ENCODE measurements at places on chromosomes 16 and 17.

DNA sequence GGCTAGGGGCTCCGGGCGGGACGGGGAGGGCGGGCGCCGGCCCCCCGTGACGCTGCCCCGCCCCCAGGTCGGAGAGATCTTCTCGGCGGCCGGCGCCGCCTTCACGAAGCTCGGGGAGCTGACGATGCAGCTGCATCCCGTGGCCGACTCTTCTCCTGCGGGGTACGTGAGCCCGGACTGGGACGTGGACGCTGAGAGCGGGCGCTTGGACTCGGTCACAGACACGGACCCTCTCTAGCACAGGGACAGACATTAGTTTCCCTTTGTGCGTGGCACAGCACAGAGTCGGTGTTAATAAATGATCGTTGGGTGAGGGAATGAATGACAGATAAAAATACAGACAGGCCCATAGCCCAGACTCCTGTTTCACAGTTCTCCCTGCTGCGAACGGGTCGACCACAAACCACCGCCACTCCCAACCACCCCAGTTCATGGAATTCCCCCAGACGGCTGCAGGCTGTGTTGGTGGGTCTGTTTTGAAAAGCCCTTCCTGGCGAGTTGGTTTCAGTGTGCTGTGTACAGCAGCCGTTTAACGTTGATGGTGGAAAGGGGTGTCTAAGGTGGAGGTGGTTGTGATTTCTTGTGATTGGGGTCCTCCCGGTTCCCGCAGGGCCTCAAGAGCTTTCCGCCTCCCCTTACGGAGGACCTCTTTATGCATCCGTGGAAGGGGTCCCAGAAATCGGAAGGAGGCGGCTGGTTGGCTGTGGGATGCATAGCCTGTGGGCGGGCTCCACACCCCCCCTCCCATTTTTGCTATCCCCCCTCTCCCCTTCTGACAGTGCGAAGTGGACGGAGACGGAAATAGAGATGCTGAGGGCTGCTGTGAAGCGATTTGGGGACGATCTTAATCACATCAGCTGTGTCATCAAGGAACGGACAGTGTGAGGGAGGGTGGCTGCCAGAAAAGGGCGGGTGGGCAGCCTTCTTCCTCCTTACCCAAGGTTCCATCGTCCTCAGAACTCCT, 2.9 kb downstream of the RNASEK start:
- DNase-seq, result peak; percentile 72

- no peak for DNase-seq
Observed at GRCh38 chr16:85777583-85778310, 21.6 kb downstream of the EMC8 start.

GRCh38 chr17:12229335-12229734, 208.7 kb downstream of the MAP2K4 start:
- no peak for DNase-seq

- no peak for DNase-seq
Observed at GRCh38 chr17:43359469-43360110, 39.2 kb upstream of the ARL4D start.

DNA sequence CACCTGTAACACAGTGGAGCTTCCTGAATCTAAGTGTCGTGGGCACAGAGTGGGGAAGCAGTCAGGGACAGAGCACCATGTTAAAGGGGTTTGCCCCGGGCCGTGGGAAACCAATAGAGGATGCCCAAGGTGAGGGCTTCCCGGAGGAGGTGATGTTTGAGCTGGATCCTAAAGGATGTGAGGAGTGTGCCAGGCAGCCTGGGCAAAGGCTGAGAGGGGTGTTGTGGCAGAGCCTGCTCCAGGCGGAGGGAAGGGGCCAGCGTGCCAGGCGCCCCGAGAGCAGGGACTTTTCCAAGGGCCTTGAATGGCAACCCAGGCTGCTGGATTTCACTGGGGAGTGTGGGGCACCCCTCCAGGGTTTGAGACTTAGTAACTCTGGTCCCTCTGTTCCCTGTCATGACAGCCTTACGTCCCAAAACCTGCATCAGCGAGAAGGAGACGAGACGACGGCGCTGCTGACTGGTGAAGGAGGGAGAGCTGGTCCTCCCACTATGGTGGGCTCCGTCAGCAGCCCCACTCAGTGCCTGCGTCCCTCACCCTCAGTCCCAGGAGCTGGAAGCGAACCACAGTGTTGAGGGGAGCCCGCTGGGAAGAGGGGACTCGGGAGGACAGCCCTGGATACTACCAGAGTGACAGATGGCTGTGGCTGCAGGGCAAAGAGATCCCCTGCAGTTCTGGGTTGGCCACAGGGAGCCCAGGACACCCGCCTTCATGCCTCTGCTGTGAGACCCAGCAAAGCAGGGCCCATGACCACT, 228.4 kb downstream of the KATNIP start:
- no peak for DNase-seq

GRCh38 chr16:72164691-72165090, 7.3 kb downstream of the PMFBP1 start:
- no peak for DNase-seq

GRCh38 chr16:84918006-84918909, 93.1 kb downstream of the ZDHHC7 start:
- no peak for DNase-seq

GRCh38 chr16:81071805-81072204, 5.2 kb downstream of the C16orf46 start:
- DNase-seq, result no peak

GRCh38 chr17:45234641-45235415, 13.1 kb downstream of the FMNL1 start:
- DNase-seq, result no peak

DNA sequence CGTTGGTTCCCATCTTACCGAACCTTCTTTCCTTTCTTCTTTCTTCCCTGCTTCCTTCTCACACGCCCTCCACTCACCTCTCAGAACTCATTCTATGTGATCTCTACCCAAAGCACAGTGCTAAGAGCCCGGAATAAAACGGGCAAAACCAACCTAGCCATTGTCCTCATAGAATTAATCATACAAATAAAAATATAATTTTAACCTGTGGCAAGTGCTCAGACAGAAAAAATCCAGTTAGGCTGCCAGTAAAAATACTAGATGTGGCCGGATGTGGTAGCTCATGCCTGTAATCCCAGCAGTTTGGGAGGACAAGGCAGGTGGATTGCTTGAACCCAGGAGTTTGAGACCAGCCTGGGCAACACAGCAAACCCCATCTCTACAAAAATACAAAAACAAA, 27.0 kb downstream of the BMERB1 start:
- DNase-seq, result no peak

DNA sequence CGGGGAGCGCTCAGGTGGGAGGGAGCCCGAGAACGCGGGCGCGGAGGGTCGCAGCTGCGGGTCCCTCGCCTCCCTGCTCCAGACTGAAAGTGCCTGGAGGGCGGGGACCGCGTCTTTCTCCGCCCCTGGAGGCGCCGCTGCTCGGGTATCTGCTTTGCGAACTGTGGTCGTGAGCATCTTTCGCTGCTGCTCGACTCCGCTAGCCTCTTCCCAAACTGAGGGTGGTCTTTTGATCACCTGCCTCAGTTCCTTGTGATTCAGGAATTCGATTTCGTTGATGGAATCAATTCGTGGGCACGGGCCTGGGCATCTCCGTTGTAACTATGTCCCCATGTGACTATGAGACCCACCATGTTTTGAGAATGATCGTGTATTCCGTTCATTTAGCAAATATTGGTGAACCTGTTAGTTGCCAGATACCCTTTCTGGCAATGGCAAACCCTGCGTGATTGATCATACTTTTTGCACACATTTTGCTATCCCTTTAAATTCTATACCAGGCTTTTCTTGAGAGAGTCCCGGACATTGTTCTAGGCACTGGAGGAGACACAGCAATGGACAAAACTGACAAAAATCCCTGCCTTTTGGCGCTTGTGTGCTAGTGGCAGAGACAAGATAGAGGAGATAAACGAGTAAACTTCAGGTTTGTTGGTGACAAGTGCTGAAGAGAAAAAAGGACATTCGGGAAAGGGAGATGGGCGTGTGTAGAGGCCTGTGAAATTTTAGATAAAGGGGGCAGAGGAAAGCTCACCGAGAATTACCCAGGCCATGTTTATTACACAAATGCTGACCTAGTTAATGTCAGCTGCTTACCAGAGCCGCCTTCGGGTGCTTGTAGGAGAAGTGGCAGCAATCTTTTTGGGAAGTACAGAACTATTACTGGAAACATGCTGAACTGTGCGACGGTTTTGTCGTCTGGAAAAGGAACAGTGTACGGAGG, 948 bp downstream of the UTP18 start:
- no peak for DNase-seq

GRCh38 chr16:50804290-50804907, 62.5 kb downstream of the CYLD start:
- no peak for DNase-seq

GRCh38 chr17:72726936-72727335, 365.6 kb downstream of the SLC39A11 start:
- peak; percentile 30 for DNase-seq

DNA sequence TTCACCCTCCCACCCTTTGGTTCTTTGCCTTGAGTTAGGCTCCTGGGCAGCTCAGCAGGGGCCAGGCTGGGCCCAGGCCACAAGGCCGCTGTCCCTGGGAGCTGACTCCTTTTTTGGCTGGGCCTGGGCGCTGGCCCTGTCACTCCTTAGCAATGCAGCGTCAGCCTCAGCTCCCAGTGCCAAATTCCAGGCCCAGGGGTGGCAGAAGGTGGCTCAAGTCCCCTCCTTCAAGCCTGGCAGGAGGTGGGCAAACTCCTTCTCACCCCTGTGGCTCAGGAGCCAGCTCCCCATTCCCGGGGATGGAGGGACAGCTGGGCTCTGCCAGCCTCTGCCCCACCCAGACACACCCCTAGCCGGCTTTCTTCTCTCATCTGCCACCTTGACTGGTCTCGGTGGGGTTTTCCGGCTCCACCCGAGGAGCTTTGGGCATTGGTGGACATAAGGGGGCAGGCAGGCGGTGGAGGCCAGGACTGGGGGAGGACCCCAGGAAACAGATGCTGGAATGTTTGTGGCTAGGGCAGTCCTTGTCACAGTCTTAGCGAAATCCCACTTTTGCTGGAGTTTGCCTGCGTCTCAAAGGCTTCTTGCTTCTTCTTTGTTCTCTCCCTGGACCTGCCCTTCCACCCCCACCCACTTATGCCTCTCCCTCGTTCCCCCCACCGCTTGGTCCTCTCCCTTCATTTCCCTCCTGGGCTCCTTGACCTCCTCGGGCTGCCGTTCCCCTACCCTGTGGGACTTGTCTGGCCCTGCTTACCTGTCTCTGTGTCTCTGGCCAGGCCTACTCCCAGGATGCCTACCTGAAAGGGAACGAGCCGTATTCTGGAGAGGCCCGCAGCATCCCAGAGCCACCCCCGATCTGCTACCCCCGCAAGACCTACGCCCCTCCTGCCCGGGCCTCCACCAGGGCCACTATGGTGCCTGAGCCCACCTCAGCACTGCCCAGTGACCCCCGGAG, 37.4 kb downstream of the ARHGAP23 start:
- no peak for DNase-seq

DNA sequence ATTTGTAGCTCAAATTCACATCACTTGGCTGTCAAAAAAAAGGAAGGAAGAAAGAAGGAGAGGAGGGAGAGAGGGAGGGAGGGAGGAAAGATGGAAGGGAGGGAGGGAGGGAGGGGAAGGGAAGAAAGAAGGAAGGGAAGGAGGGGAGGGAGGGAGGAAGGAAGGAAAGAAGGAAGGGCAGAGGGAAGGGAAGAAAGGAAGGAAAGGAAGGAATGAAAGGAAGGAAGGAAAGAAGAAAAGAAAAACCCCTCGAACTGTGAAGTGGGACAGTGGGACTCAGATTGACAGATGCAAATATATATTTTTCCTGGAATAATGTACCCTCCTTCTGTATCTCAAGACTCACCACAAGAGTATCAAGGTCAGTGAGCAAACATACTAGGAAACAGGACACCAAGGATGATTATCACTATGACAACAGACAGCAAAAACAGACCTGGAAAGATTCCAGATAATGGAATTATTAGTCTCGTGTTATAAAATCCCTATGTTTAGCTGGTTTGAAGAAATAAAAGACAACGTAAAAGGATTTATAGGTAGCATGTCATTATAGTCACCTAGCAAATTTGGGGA, 24.2 kb upstream of the ABCA3 start:
- no peak for DNase-seq

DNA sequence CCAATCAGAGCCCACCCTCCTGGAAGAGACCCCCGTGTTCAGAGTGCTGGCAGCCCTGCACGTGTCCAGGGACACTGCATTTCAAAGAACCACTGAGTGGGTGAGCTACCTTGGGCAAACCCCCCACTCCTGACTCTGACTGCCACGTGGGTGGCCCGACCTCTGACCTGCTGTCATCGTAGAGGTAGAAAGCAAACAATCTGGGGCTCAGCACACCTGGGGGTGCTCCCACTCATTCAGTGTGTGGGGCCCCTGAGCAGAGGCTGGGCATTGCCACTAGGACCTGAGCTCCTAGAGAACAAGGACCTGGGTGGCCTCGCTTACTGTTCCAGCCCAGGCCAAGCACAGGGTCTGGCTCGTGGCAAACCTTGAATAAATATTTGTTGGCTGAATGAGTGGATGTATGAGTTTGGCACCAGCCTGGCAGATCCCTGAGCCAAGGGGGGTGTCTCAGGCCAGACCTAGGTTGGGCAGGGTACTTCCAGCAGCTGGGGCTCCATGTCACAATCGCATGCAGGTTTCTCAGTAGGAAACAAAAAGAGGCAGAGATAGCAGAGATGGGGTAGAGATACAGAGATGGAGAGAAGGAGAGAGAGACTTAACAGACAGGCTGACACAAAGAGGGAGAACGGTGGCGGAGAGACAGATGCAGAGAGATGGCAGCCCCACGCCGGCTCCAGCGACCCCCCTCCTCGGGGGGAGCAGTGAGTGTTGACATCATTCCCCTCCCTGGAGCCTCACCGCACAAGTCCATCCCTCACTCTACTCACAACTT, 5.4 kb upstream of the DRC7 start:
- DNase-seq, result no peak

DNA sequence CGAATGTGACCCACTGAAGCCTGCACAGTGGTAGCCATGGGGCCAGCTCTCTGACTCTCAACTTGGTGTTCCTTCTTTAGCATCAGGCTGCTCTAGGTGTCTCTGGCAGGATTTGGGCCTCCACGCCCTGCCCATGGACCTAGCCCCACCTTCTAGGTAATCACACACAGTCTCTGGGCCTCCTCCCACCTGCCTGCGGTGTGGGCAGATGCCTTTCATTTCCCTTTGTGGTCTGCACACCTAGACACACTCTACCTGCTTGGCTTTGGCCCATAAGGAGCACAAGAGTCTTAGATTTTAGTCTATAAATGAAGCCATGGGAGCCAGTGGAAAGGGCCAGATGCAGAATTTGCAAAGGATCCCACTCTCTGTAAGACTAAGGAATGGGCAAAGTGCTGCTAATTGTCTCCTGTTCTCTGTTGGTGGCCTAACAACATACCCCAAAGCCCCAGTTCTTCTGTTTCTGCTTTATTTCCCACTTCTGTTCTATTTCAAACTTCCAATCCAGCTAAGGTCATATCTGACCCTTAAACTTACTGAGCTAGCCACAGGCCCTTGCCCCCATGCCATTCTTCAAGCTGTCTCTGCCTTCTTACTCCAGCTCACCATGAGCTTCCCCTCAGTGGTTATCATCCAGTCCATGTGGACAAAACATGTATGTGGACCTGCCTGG, 7.2 kb upstream of the MFSD6L start:
- DNase-seq, result no peak
